ENCODE measurements at places on chromosomes 11 and 22. TPM values are rescaled to one million over a fixed set of nuclear protein-coding genes. Genes with fewer than 3 reads are reported as not detected.

Gene SCGB1D2
- total RNA-seq, result not detected

Gene SORL1
- 1.6 TPM for total RNA-seq

Gene DNAJB7
- not detected for total RNA-seq

Gene ZNF70
- 1.2 TPM for total RNA-seq

Gene SELENOH
- 142 TPM for total RNA-seq

Gene TEX12
- not detected for total RNA-seq

Gene SYT13
- total RNA-seq, result 7.2 TPM

Gene CCDC89
- not detected for total RNA-seq

Gene TSGA10IP
- not detected for total RNA-seq

Gene PHETA2
- total RNA-seq, result not detected

Gene NCF4
- total RNA-seq, result not detected

Gene OR8G5
- not detected for total RNA-seq

Gene PKP3
- 34.0 TPM for total RNA-seq

Gene PKDREJ
- not detected for total RNA-seq

Gene OSM
- not detected for total RNA-seq

Gene OR52I2
- total RNA-seq, result not detected

Gene APOL5
- total RNA-seq, result not detected

Gene KCTD14
- total RNA-seq, result 2.2 TPM

Gene SCGB1C1
- total RNA-seq, result not detected

Gene TPH1
- total RNA-seq, result 0.10 TPM

Gene ACRV1
- not detected for total RNA-seq

Gene SHANK3
- total RNA-seq, result 3.9 TPM

Gene DDTL
- 1.8 TPM for total RNA-seq

Gene MMP13
- total RNA-seq, result not detected

Gene C11orf91
- 0.50 TPM for total RNA-seq

Gene BIRC3
- 29.6 TPM for total RNA-seq

Gene ATXN10
- total RNA-seq, result 111 TPM

Gene EXPH5
- not detected for total RNA-seq

Gene PACSIN3
- total RNA-seq, result 30.0 TPM

Gene BBOX1
- total RNA-seq, result not detected

Gene NLRP14
- not detected for total RNA-seq

Gene F2
- total RNA-seq, result 2.1 TPM

Gene TCF20
- 13.4 TPM for total RNA-seq

Gene ART5
- total RNA-seq, result 0.33 TPM

Gene TAF10
- 243 TPM for total RNA-seq

Gene FAM180B
- total RNA-seq, result not detected

Gene C22orf31
- total RNA-seq, result not detected

Gene MS4A7
- not detected for total RNA-seq

Gene SH3BP1
- total RNA-seq, result 2.4 TPM

Gene RASSF10
- total RNA-seq, result 10.3 TPM

Gene PHOX2A
- not detected for total RNA-seq

Gene RAG1
- 0.10 TPM for total RNA-seq

Gene SYT8
- total RNA-seq, result not detected

Gene TRPT1
- total RNA-seq, result 26.9 TPM

Gene MMP12
- total RNA-seq, result 0.02 TPM

Gene SLC17A6
- total RNA-seq, result not detected

Gene CREB3L1
- total RNA-seq, result 5.8 TPM

Gene FOSL1
- total RNA-seq, result 215 TPM

Gene RASD2
- 1.7 TPM for total RNA-seq

Gene SCGB2A2
- not detected for total RNA-seq

Gene RFPL2
- total RNA-seq, result 0.30 TPM

Gene TRIM49
- total RNA-seq, result not detected

Gene APOBEC3B
- 31.5 TPM for total RNA-seq

Gene HPX
- total RNA-seq, result 0.55 TPM

Gene SLC25A17
- 25.0 TPM for total RNA-seq

Gene KRTAP5-1
- total RNA-seq, result not detected

Gene SPCS2
- total RNA-seq, result 247 TPM
